ENCODE measurements at places on chromosomes 4 and X. TPM values are rescaled to one million over a fixed set of nuclear protein-coding genes. Genes with fewer than 3 reads are reported as not detected.

DNA sequence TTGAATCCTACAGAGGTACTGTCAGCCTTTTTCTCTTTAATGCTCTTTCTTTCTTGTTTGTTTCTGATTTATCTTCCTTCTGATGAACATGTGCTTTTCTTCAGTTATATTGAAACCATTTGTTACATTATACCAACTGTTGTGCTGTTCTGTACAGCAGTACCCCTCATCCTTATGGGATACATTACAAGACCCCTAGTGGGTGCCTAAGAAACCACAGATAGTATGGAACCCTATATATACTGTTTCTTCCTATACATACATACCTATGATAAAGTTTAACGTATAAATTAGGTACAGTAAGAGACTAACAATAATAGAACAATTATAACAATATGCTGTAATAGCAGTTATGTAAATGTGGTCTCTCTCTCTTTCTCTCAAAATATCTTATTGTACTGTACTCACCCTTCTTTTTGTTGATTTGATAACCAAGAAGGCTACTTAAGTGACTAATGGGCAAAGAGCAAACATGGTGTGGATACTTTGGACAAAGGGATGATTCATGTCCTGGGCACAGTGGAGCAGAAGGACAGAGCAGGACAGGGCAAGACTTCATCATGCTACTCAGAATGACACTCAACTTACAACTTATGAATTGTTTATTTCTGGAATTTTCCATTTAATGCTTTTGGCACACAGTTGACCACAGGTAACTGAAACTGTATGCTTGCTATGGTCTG, 10.7 kb upstream of the YIPF7 start:
- no peak for DNase-seq

- DNase-seq = no peak
Measured at GRCh38 chr4:80112236-80112635, 39.2 kb upstream of the ANTXR2 start.

DNA sequence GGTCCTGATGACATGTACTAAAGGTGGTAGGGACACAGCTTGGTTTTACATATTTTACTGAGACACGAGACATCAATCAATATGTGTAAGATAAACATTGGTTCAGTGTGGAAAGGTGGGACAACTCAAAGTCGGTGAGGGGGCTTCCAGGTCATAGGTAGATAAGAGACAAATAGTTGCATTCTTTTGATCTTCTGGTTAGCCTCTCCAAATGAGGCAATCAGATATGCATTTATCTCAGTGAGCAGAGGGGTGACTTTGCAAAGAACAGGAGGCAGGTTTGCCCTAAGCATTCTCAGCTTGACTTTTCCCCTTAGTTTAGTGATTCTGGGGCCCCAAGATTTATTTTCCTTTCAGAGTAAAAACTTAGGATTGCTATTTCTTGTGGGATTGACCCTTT, 706.9 kb downstream of the GLUD2 start:
- no peak for DNase-seq

Gene SMIM31
- not detected for total RNA-seq

Data from lung microvascular endothelial cell (primary cell).